ENCODE measurements at places on chromosomes 4 and X.

- DNase-seq: no peak
These were observed 573.7 kb downstream of the EPHA5 start for GRCh38 chr4:65096630-65097029.

DNA sequence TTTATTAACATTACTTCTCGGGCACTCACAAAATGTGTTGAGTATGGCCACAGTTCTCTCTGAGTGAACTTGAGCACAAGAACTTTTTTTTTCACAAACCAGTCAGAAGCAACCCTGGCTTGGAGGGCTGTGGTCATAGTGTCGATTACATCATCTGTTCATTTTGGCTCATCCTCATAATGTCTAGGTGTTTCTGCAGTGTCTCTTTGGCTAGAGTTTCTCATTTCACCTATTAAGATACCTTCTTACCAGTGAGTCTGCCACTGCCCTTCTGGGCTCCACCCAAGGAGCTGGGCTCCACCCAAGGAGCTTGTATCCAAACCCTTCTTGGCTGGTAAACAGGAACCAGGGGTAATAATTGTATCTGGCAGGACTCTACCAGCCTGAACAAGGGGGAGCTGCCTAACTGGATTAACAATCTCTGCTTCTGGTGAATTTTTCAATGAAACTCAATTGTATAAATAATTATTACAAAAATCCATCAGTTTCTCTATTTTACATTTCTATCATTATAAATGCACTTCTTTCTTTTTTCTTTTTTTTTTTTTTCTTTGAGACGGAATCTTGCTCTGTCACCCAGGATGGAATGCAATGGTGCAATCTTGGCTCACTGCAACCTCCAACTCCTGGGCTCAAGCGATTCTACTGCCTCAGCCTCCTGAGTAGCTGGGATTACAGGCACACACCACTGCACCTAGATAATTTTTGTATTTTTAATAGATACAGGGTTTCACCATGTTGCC is 667.7 kb upstream of the SLIT2 start:
- DNase-seq: no peak

- no peak for DNase-seq
These were observed 6.9 kb downstream of the GAGE10 start for GRCh38 chrX:49310371-49310770.

- DNase-seq: no peak
These were observed 95.9 kb downstream of the CFAP299 start for GRCh38 chr4:80431203-80431965.

DNA sequence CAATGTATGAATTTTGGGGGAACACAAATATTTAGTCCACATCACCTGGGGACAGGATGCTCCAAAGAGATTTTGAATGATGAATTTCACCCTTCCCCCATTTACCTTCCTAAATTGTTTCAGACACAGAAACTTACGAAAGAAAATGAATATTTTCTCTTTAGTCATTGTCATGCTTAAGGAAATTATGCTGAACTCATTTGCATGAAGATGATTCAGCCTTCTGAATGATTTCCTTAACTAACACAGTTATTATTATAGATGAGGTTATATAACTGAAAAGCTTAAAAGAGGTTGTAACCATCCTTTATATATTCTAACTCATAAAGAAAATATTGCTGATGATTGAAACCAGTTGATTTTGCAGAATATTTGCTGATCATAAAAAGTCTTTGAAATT is 61.1 kb downstream of the KCNIP4 start:
- no peak for DNase-seq

GRCh38 chr4:160265836-160266235 is 1163.0 kb downstream of the RAPGEF2 start:
- no peak for DNase-seq

DNA sequence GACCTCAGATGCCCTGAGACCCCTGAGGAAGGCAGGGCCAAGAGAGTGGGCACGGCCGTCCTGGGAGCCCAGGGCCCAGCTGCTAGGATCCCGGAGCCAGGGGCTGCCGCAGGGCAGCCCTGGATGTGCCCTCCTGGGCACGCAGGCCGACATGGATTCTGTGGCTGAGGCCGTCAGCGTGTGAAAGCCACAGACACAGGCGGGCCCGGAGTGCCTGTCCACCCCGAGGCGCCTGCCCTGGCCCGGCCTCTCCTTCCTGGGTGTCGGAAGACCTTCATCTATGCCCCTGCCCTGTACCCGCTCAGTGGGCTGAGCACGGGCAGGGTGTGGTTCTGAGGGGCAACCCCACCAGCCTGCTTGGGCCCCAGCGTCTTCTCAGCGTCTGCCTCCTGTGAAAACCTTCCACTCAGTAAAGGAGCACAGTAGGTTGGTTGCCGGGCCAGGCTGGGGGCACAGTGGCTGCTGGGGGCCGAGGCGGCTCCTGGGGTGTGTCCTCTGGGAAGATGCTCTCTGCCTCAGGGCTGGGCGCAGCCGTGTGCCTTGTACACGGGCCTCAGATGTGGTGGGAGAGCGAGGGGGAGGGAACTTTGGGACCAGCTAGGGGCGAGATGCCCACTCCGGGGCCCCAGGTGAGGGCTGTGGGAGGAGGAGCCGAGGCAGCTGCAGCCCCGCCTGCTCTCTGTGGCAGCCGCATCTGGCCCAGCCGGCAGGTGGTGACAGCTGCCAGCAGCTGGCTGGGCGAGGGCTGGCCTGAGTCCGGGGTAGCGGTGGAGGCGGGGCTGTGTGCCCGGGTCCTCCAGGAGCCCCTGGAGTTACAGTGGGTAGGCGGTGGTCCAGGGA is 20.8 kb downstream of the FGFRL1 start:
- no peak for DNase-seq

- no peak for DNase-seq
These were observed 37.7 kb upstream of the MTNR1A start for GRCh38 chr4:186592966-186593586.
